ENCODE measurements at places on chromosomes 2 and 18.

DNA sequence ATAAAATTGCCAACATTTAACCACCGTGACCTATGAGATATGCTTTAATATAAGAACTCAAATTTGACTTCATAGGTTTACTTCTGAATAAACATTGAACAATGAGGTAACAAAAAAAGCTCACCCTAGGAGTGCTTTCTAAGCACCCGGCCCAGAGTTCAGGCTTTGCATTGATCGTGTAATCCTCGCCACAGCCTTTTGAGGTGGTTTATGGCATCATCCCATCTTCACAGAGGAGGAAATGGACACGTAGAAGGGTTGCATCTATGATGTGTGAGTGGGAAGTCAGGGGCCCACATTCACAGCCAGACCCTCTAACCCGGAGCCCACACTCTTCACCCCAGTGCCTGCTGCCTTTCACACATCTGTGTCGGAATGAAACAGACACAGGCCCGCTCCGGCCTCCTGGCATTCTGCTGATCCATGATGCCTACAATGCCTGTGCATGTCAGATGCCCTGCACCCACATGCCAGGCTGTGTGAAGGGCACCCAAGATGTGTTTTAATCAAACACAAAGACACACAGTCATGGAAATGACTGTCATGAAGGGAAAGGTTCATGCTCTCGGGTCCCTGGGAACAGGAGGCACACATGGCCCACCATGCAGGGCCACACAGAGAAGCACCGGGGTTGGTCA is 48.6 kb upstream of the RPL31 start:
- DNase-seq, result no peak

DNA sequence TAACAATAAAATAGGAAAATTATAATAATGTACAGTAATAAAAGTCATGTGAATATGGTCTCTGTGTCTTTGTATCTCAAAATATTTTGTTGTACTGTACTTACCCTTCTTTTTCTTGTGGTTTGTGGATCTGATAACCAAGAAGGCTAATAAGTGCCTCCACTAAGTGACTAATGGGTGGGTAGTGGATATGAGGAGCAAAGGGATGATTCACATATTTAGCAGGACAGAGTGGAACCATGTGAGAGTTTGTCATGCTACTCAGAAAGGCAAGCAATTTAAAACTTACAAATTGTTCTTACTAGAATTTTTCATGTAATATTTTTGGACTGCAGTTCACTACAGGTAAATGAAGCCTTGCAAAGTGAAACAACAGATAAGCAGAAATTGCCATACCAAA is 1241.2 kb upstream of the CDH2 start:
- no peak for DNase-seq

GRCh38 chr2:175815537-175815936 is 186.5 kb downstream of the LNPK start:
- no peak for DNase-seq

DNA sequence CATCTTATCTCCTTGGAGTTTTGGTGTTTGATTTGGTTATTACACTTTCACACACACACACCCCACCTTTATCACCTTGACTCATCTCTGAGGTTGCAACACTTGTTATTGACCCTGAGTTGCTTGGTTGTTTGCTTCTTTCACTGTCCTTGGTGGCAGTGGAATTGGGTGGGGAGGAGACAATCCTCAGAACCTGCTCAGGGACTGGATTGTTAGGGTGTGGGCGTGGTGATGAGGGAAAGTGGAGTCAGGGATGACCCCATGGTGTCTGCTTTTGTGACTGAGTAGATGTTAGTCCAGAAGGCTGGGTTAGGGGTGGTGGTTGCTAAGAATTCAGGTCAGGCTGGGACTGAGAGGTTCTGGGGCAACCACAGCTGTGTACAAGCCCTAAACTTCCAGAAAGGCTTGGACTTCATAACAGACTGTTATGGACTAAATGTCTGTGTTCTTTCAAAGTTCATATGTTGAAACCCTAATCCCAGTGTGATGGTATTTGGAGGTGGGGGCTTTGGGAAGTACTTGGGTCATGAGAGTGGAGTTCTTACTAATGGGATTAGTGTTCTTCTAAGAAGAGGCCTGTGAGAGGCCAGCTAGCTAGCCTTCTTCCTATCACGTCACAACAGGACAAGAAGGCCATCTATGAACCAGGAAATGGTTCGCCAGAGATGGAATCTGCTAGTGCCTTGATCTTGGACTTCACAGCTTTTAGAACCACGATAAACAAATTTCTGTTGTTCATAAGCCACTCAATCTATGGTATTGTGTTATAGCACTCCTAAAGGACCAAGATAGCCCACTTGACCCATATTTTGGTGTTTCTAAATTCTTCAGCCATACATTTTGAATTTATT is 3.4 kb upstream of the DIS3L2 start:
- no peak for DNase-seq

DNA sequence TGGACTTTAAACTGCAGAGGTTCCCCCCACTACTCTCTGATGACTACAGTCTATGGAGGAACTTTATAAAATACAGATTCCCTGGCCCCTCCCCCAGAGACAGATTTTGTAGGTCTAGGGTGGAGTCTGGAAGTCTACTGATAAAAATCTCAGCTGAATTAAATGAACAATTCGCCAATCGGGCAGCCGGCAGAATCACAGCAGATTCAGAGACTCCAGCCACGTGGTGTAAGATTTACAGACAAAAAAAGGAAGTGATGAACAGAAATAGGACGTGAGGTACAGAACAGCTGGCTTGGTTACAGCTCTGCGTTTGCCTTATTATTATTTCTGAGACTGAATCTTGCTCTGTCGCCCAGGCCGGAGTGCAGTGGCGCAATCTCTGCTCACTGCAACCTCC is 21.4 kb upstream of the MTA3 start:
- DNase-seq, result no peak

- DNase-seq, result no peak
Measured at GRCh38 chr18:72999971-73000607, 132.3 kb upstream of the NETO1 start.

- DNase-seq, result no peak
Measured at GRCh38 chr18:76791106-76791505, 31.3 kb upstream of the ZNF236 start.

- DNase-seq, result no peak
Measured at GRCh38 chr2:10772868-10773215, 39.7 kb downstream of the PDIA6 start.

DNA sequence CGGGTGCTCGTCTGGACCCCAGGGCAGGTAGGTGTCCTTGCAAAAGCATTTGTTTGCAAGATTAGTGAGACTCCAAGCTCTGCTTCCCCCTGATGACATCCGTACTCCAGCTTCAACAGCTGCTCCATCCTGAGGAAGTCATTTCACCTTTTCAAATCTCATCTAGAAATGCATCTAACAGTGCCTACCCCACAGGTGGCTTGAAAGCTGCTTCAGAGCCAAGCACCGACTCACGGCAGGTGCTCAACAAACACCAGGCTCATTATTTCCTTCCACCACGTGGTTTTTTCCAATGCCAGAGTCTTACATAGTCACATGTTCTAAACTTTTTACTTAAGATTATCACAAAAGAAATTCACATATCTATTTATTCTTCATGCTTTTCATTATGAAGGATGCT is 31.9 kb downstream of the CNGA3 start:
- no peak for DNase-seq

DNA sequence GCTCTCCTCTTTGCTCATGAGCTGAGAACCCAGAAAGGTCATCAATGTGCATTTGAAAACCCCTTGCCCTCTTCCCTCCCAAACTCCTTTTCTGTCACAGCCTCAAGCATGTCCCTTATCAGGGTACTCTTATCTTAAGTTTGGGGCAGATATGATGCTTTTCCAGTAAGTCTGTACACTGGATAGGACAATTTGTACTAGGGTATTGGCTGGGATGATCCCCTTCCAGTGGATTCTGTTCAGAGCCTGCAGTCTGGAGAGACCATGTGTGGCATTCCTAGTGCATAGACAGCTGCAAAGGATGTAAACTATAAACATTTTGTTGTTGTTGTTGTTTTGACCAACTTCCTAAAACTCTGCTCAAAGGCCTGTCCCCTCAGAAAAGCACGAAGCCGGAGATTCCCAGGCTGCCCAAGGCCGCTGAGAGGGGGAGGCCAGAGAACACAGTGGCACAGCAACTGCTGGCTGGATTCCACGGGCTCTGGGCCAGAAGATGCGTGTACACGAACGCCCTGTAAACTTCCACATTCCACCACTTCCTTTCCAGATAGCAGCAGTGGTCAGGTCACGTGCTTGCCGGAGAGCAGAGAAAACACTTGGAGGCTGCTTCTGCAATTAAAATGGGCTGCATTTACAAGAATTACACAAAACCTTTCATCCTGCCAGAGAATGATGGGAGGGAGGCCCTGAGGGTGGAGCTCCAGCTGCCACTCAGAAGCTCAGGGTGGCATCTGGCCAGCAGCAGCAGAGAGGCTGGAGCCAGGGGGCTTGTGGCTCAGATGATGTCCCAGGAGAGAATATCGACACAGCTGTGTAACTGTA is 42.1 kb downstream of the BMP10 start:
- no peak for DNase-seq

DNA sequence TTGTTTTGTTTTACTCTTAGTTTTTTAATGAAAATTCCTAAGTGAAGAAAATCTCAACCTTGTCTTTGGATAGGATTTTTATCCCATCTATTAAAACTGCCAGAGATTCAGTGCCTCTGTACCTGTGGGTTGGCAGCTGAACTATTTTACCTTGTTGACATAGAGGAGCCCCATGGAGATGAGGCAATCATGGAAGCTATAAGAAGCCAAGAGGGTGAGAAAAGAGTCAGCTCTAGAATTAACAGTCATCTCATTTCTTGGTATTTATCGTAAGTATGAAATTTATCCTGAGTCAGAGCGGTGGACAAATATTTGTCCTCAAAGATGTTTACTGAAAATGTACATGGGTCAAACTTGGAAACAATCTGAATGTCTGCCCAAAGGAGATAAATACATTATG is 35.8 kb upstream of the PGAP1 start:
- DNase-seq, result no peak

DNA sequence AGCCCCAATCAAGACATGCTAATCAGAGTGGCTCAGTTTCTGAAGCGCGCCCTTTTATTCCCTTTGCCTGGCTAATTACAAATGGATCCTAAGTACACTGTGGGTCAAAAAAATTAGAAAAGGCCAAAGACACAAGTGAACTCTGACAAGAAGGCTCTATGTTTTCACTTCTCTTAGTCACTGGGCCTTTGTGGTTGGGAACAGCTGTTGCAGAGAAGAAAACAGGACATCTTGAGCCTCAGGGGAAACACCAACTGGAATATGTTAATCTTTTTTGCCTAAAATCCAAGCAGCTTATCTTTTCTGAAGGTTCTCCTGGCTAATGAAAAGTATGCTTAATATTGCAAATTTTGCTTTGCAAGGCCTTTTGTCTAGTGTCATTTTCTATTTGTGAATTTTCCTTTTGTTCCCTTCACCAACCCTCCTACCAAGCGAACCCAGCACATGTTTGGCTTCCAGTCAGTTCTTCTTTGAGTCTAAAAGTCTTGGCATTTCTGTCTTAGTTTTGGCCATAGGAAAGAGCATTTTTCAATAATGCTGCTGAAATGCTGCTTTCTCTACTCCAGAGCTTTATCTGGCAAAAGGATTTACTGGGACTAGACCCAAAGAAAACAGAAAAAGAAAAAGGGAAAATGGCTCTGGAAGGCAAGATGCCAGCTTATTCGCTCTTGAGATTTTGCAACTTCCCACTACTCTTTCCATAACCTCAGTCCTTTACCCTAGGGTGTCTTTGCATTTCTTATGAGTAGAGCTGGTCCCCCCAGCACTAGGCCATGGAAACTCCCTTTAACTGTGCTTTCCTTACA is 440.2 kb upstream of the ST6GAL2 start:
- DNase-seq, result no peak

GRCh38 chr2:64750001-64750816 is 96.5 kb upstream of the SERTAD2 start:
- peak; percentile 40 for DNase-seq

DNA sequence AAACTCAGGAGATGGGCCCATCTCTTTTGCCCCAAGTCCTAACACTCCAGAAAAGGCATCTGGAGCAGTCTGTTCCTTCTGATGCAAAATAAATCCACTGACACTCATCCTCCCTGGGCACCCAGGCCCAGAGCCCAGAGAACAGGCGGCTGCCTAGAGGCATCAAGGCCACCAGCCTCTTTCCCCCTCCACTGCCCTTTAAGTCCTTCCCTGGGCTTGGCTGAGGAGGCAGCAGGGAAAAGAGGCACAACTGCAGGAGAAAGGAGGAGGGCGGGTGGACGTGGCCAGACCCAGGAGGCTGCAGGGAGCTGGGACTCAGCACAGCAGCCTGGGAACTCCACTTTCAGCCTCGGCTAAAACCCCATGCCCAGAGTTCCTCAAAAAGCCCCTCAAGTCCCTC is 99.7 kb upstream of the ID2 start:
- no peak for DNase-seq

- no peak for DNase-seq
Measured at GRCh38 chr18:23627970-23628369, 34.7 kb downstream of the ANKRD29 start.

DNA sequence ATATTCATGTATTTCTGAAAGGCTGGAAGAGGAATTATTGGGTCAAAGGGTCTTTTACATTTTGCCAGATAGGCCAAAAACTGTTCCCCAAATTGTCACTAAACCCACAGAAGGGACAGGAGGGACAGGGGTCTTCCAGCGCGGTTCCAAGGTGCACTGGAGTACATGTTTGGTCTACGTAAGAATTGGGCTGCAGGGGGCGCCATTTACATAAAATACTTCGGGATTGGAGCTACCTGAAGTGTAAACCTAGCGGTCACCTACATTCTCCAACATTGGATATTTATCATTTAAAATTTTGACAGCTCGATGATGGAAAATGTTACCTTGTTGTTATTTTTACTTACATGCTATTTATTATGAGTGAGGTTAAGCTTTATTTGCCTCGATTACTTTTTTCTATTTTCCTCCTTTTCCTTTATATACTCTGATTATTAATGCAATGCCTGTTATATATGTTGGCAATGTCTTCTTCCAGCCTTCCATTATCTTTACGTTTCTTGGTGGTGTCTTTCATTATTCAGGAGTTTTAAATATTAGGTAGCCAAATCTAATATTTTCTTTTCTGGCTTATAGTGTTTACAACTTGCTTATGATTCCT is 43.0 kb upstream of the RAB6C start:
- peak; percentile 55 for DNase-seq

DNA sequence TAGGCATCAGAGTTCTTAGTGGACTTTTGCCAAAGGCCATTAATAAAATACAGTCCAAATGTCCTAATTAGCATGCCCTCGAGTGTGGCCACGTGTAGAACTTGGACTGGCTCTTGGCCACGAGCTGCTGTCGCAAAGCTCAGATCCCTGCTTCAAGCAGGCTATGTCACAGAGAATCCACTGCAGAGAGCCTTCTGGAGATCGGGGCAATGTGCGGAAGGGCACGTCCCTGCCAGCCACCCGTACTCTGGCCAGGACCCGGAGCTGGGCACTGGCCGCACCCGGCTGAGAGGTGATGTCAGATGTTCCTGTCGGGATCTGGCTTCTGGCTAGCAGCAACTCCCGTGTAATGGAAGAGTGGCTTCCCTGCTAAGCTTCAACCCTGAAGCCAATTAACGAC is 432.7 kb upstream of the ID2 start:
- DNase-seq, result no peak

- DNase-seq, result no peak
Measured at GRCh38 chr2:12197133-12197532, 450.7 kb downstream of the LPIN1 start.

GRCh38 chr2:50953021-50953420 is 78.9 kb downstream of the NRXN1 start:
- DNase-seq, result no peak
